Uterus (tissue), 4 donors: ENCODE measurements at places on chromosomes 4 and X.

- DNase-seq: no peak
Observed at GRCh38 chrX:1165535-1166196, 46.8 kb downstream of the CRLF2 start.

DNA sequence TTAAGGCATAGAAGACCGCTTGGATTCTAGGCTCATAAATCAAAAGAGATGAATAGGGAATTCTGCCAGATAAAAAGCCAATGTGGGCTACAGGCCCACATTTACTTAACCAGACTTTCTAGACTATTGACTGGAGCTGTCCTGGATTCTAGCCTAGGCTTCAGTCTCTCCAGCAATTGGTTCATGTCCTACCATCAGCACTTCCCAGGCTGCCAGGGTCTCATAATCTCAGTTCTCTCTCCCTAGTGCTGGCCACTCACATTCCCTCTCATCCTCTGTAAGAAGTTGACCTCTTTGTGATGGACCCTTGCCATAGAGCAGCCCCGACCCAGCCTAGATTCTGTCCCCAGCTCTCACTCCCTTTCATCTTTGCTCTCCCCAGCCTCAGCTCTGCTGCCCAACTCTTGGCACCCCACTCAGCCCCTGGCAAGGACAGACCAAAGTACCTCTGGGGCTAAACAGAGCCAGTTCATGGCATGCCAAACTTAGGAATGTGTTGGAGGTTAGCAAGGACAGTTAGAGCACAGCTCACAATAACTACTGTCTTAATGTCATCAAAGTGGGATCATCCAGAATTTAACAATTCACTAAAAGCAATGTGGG lies 396.2 kb downstream of the INPP4B start:
- no peak for DNase-seq

- no peak for DNase-seq
Observed at GRCh38 chr4:48275247-48275646, 5.6 kb upstream of the TEC start.

GRCh38 chr4:129246910-129247461 lies 151.0 kb downstream of the C4orf33 start:
- DNase-seq: no peak

DNA sequence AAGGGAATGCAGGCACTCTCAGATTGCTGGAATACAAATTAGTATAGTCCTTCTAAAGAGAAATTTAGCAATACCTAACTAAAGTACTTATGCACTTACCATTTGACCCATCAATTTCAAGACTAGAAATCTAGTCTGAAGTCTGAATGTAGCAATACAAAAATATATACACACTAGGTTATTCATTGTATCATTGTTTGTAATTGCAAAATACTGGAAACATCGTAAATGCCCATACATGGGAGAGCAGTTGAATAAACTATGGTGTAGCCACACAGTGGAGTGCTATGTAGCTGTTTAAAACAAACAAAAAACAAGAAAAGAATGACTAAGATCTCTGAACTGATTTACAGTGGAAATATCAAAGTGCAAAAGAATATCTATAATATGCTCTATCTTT lies 346.4 kb downstream of the ZNF674 start:
- DNase-seq: no peak

- DNase-seq: no peak
Observed at GRCh38 chrX:96721354-96721753, 36.7 kb downstream of the DIAPH2 start.

GRCh38 chr4:72484981-72485380 lies 84.0 kb downstream of the ADAMTS3 start:
- no peak for DNase-seq

DNA sequence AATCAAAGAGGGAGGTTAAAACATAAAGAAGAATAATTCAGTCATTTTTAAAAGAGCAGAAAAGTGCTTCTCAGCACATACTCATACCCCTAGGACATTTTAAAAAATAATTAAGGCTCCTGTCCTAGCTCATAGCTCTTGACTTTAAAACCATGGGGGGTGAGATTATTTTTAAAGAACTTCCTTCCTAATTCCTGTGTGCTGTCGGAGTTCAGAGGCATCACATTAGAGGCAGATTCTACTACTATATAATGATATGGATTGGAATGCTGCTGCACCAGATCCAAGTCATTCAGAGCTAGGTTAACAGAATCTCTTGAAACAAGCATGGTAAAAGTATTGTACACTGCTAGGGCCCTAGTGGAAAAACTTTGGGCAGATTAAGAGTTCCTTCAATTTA lies 456.5 kb upstream of the ADGRL3 start:
- no peak for DNase-seq

DNA sequence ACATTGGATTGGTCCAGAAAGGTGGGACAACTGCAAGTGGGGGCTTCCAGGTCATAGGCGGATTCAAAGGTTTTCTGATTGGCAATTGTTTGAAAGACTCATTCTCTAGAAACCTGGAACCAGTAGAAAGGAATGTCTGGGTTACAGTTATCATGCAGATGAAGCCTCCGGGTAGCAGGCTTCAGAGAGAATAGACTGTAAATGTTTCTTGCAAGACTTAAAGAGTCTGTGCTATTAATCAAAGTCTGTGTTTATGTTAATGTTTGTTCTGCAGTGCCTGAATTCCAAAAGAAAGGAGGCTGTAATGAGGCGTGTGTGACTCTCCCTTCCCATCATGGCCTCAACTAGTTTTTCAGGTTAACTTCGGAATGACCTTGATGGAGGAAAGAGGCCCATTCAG lies 43.9 kb upstream of the GC start:
- no peak for DNase-seq

DNA sequence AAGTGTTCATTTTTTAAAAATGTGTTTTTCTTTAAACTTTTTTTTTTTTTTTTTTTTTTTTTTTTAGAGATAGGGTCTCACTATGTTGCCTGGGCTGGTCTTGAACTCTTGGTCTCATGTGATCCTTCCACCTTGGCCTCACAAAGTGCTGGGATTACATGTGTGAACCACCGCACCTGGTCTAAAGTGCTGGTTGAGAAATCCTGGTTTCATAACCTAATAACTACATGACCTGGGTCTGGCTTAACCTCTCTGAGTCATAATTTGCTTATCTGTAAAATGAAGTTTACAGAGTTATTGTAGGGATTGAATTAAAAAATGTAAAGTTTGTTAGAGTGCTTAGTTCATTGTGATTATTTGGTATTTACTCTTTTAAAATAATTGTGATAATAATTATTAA lies 5.2 kb downstream of the HSD17B13 start:
- no peak for DNase-seq

GRCh38 chr4:155769090-155769489 lies 10.3 kb downstream of the GUCY1B1 start:
- DNase-seq: no peak

- DNase-seq: no peak
Observed at GRCh38 chr4:85777908-85778631, 303.1 kb downstream of the ARHGAP24 start.

DNA sequence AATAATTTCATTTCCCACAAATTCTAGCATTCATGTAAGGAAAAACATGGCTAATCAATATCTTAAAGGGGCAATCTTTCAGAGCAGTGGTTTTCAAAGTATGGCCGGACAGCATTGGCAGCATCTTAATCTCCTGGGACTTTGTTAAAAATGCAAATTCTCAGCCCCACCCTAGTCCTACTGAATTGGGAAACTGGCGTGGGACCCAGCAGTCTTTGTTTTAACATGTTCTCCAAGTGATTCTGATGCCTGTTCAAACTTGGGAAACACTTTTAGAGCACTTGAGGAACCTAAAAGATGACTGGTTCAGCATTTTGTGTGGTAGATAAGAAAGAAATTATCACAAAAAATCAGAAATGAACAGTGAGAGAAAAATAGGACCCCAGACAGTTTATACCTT lies 65.7 kb downstream of the ZFX start:
- DNase-seq: no peak

DNA sequence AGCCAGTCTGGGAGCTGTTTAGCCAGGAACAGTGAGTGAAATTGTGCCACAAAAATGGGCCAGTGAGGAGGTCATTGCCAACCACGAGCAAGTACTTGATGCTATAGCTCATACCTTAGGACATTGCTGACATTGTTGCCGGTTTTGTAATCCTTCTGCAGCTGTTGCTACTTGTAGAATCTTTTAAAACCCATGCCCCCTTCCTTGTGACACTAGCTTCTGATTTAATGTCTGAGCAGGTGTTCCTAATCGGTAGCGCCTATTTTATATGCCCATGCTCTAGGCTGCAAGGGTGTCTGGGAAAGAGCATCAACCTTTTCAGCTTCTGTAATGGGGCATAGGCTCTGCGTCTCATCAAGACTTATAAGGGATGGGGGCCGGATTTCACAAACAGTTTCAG lies 2.6 kb downstream of the POLA1 start:
- no peak for DNase-seq

DNA sequence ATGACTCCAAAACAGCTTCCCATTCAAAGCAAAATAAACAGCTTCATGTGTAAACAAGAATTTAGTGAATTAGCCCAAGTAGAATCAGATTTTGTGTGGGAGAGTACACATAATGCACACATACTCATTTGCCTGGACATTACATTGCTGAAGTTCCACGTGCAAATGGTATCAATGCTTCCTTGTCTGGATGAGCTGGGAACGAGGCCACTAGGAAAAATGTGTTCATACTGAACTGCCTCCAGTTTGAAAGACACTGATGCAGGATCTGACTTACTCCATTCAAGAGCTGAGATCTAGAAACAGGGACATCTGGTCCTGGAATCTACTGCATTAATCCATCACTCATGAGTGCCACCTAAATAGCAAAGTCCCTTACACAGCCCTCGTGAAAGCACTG lies 228.0 kb downstream of the APBB2 start:
- no peak for DNase-seq

DNA sequence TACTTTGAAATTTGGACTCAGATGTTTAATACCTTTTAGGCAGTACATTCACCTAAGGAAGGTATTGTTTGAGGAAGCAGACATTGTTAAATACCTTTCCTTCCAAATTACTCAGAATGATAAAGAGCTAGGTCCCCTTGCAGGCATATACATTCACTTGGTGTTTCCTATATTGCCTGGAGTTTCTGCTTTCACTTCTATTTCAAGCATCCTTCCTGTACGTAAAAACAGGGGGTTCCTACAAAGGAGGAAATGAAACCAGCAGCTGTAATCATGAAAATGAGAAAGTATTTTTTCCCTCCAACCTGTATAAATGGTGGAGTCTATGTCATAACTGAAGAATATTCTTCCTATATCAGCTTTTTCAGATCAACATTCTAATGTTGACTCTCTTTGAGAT lies 90.4 kb upstream of the RASGEF1B start:
- DNase-seq: no peak

DNA sequence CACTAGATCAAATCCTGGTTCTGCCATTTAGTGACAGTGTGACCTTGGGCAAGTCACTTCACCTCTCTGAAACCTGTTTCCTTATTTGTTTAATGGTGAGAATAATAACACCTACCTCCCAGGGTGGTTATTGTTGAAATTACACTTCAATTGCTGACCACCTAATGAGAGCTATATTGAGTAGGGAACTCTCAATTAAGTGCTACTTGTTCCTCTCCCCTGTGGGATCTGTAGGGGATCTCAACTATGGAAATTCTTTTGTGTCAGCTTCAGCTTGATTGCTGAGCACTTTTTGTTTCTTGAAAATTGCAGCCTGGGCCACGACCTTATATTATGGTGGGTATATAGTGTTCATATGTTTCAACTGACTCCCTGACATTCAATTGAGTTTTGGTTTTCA lies 102.1 kb downstream of the SHROOM4 start:
- DNase-seq: no peak

- no peak for DNase-seq
Observed at GRCh38 chr4:153111426-153112040, 92.7 kb upstream of the TRIM2 start.

GRCh38 chrX:26649534-26649933 lies 433.6 kb downstream of the MAGEB5 start:
- no peak for DNase-seq

GRCh38 chrX:1442016-1442665 lies 10.6 kb downstream of the ASMTL start:
- DNase-seq: no peak

- DNase-seq: no peak
Observed at GRCh38 chrX:114166601-114167000, 417.3 kb upstream of the HTR2C start.

DNA sequence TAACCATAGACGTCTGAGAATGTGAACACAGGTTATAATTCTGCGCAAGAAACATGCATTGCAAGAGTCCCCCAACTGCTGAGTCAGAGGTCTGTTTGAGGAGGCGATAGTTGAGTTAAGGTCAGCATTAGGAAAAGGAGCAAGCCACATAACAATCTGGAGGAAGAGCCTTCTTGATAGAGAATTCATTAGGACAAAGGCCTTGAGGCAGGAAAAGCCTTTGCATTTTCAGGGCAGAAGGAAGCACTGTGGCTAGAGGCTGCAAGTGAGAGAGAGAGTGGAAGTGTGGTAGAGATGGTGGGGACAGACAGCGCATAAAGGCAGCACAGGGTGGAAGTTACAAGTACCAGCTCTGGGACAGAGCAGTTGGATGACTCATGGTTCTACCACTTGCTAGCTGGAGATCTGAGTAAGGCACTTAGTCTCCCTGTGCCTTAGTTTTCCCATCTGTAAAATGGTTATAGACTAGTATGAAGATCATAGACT lies 125.8 kb upstream of the LNX1 start:
- no peak for DNase-seq

GRCh38 chrX:96002431-96002830 lies 682.2 kb upstream of the DIAPH2 start:
- DNase-seq: no peak

- peak; percentile 39 for DNase-seq
Observed at GRCh38 chr4:184355111-184355604, 119.2 kb downstream of the IRF2 start.

GRCh38 chr4:40317916-40318658 lies 17.0 kb upstream of the CHRNA9 start:
- no peak for DNase-seq

DNA sequence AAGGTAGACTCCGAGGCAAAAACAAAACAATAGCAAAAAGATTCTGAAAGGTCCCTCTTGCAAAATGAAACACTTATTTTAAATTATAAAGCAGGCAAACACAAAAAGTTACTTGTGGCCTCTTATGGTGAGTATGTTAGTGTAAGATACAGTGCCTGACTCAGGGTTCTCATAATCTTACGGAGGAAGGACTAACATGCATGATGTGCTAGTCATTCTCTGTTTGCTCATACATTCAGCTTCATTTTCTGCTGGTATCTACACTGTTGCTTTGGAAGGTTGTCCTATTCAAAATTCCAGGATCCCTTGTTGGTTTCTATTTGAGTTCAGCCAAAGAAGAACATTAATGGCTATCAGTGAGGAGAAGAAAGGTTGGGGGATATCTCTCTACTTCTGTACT lies 249.1 kb upstream of the FAM47A start:
- no peak for DNase-seq

DNA sequence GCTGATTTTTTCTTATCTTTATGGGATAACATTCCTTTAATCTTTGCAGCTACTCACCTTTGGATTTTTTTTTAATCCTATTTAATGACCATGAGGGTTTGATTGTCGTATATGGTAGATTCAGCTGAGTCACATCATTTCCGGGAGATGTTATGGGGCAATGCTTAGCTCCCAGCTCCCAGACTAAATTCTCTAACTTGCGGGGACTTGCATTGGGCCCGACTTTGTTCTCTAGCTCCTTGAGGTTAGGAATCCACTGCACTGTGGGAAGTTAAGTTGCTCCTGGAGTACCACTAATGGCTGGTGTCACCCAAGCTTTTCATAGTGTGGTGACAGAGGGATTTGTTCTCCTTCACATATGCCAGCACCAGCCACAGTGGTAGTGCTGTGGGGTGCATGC lies 287.4 kb downstream of the TECRL start:
- DNase-seq: no peak
